ENCODE measurements at places on chromosomes 2 and 18.

DNA sequence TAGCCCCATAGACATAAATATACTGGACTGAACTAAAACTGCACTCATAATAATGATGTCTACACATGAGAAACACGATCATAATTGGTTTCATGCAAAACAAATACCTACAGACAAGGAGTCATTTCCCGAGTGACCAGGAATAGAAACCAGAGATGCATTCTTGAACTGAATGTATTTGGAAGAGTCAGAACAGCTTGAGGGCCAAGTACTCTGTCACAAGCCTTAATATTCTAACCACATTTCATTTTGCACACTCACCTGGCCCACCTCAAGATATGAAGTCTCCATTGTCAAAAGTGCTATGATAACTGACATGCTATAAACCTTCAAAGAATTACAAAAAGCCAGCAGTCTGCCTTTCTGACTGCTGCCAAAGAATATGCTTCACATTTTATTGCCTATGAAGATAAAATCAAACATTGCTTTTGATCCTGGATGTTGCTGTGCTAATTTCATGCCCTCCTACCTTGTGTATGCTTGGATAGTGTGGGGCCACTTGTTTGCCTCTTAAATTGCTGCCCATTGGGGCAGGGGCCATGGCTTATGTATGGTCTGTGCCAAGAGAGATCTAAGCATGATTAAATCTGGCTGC lies 18.9 kb upstream of the ASAP2 start:
- DNase-seq, result no peak

GRCh38 chr2:6823111-6823510 lies 42.6 kb downstream of the CMPK2 start:
- no peak for DNase-seq

GRCh38 chr2:110677080-110677479 lies 783 bp downstream of the BUB1 start:
- DNase-seq, result no peak

DNA sequence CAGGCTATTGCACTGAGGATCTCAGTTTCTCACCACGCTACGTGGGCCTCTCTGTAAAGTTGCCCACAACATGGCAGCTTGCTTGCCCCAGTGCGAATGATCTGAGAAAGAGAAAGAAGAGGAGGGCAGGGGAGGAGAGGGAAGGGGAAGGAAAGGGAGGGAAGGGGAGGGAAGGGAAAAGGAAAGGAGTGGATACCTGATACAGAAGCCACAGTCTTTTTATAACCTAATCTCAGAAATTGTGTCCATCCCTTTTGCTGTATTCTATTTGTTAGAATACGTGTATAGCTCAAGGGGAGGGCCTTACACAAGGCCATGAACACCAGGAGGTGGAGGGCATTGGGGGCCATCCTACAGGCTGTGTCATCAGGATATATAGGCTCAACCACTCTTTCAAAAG lies 78.3 kb upstream of the PPP1CB start:
- no peak for DNase-seq

DNA sequence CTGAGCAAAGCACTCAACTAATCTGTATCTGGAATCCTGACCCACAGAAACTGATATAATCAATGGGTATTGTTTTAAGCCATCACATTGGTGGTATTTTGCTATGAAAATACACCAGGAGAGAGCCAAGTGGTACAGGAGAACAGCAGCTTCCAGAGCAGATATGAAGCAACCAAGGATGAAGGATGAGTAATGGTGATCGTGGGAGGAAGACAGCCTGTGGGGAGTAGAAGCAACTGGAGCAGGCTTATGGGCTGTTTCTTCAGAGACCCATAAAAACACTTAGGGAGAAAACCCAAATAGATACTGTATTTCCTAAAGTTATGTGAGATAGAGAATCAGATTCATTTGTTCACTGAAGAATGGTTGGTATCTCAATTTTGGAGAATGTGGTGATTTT lies 330.8 kb downstream of the NUP35 start:
- DNase-seq, result no peak

- DNase-seq, result peak; percentile 60
Observed at GRCh38 chr2:47782381-47782670, 619 bp upstream of the MSH6 start.

DNA sequence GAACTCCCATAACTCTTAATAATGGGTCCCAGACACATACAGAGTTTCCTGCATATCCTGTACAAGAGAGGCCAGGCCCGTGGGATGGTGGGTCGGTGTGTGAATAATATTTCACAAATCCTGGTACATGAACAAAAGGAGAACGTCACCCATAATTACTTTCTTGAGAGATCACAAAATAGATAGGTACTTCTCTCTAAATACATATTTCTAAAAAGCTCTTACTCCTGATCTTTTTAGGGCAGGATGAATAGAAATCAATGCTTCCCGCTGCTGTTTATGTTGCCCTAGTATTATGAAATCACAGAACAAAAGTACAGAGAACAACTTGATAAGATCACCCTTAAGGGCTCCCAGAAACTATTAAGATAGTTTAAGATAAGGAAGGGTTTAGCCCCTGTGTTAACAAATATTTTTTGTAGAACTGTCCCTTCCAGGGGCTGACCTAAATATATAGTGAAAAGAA lies 5.4 kb downstream of the IRS1 start:
- DNase-seq, result no peak

DNA sequence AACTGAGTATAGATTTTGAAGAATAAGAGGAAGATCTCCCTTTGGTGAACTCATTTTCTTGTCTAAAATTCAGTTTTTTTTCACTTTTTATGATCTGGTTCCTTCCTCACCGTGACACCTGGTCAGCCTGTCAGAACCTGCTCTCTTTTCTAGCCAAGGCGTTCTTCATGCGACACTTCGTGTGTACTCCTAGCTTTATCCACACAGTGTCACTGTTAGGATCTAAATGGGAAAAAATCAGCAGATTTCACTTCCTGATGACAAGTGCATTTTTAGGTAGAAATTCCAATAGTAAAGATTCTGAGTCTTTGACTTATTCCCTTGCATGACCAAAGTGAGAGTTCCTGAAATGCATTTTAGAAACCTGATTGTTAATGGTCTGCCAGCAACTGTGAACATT lies 89.8 kb downstream of the KLHL14 start:
- DNase-seq, result no peak

GRCh38 chr2:230569298-230569697 lies 143.3 kb upstream of the CAB39 start:
- no peak for DNase-seq

- DNase-seq, result no peak
Observed at GRCh38 chr2:88680916-88681315, 10.6 kb upstream of the RPIA start.

- no peak for DNase-seq
Observed at GRCh38 chr2:28802975-28803429, 7.6 kb upstream of the SPDYA start.

DNA sequence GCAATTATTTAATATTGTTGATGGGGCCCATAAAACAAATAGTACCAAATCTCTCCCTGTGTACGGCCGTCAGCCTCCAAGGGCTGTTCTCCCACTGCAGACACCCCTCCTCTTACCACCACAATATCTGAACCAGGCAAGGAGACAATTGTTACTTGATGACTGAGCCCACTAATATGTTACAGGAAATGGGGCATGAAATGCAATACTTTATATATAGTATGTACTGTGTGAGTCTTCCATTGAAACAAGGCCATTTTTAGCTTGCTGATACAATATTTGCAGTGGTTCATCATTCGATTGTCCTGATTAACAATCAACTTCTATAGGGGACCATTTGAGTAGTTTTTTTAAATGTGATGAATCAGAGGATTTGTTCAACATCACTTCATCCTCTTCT lies 307.3 kb downstream of the GBX2 start:
- no peak for DNase-seq

DNA sequence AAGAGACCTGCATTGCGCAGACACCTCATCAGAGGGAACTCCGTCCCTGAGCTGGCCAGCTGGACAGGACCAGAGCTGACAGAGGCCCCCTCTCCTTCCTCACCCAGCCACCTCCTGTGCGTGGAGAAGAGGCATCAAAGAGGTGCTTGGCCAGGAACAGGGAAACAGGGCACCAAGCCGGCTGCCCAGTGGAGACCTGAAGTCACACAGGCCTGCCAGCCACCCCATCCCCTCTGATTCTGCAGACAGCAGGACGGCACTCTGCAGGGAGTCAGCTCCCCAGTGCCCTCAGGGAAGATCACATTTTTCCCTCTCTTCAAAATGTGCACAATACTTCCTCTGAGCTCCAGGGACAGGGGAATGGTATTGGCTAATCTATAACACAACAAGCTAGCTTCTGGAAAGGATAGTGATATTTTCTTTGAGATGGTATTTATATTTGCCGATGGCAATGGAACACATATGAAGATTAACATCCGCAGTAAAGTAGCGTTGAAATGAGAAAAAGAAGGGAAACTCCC lies 30.5 kb downstream of the SLC1A4 start:
- DNase-seq, result no peak

- no peak for DNase-seq
Observed at GRCh38 chr2:235270956-235271355, 222.9 kb upstream of the AGAP1 start.

DNA sequence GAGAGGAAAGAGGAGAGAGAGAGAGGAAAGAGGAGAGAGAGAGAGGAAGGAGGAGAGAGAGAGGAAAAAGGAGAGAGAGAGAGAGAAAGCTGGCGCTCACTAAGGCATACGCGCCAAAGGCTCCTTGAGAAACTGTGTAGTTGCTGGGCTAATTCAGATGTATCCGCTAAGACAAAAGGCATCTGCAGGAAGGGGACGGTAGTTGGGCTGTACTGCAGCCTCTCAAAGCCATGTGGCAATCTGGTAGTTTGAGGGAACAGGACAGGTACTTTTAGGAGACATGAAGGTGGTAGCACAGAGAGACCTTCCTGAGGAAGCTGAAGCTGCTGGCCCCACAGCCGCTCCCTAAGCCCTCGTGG lies 31.6 kb downstream of the THNSL2 start:
- DNase-seq, result no peak

- no peak for DNase-seq
Observed at GRCh38 chr2:122078451-122078850, 323.0 kb downstream of the TSN start.

GRCh38 chr18:5966514-5966913 lies 71.2 kb upstream of the TMEM200C start:
- no peak for DNase-seq
